ENCODE measurements at places on chromosomes 4 and X.

DNA sequence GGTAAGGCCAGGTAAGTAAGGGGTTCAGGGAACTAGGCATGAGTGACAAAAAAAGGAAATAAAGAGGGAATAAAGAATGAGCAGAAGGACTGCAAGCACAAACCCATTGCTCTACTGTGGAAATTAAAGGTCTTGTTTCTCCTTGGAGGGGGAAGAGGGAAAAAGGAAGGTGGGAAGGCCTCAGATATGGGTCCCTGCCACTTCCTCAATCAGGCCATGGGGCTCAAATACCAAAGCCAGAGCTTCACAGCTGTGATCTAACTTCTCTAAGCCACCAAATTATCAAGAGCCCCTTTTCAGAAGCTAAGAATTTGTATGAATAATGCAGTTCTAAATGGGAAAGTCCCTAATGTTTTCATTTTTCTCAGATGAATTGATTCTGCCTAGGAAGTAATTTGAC lies 4.7 kb downstream of the USP51 start:
- DNase-seq: no peak

DNA sequence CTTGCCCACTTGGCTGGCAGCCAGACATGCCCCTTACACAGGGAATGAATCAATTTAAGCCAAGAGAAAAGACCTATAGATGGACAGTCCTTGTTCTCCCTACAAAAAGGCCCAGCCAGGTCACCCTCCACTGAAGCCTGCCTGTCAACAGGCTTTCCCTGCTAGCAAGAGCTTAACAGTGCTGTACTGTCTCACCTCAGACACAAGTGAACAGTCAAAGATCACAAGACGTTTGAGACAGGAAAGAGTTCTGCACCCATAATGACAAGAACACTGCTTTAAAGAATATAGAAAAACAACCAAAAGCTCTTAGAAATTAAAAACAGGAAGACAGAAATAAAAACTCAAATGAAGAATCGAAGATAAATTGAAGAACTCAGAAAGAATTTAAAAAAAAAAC lies 4.6 kb downstream of the RNF175 start:
- no peak for DNase-seq

DNA sequence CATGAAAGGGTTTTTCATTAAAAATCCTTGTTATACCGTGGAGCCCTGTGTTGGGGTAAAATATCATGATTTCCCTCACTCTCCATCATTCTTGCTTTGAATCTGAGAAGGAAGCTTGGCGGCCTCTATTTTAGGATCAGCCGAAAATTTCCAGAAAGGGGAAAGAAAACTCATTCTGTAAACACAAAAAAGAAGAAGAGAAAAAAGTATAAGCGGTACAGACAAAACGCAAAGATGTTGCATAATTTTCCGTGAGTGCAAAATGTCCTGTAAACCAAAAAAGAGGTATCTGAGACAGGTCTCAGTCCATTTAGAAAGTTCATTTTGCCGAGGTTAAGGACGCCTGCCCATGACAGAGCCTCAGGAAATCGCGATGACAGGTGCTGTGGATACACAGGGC lies 5.3 kb downstream of the CSF2RA start:
- DNase-seq: no peak

DNA sequence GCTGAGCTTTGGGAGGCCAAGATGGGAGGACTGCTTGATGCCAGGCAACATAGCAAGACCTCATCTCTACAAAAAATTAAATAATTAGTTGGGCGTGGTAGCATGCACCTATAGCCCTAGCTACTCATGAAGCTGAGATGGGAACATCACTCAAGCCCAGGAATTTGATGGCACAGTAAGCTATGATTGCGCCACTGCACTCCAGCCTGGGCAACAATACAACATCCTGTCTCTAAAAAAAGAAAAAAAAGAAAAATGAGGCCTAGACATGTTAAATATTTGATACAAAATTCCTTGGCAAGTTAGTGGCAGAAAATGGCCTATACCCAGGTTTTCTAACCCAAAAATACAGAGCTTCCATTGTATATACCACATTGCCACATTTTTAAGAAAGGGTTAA lies 88.1 kb upstream of the MAB21L2 start:
- DNase-seq: no peak

DNA sequence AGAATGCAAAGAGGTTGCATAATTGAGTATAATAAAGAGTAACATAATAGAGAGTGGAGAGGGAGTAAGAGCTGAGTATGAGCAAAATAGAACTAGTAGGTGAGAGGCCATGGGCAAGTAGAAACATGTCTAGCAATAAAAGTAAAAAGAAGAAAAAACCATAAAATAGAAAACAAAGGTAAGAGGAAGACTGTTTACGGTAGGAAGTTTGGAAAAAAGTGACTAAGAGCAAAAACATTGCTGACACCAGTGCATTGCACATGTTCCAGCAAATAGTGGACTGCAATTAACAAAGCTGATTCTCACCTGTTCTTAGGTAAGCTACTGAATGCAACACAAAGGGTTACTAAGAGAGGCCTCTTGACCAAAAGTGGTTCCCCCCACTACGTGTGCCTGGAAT lies 202.9 kb downstream of the TEX13A start:
- DNase-seq: no peak

Measured in NCI-H1092 (cell line).